ENCODE measurements at places on chromosomes 12 and 14. TPM values are rescaled to one million over a fixed set of nuclear protein-coding genes. Genes with fewer than 3 reads are reported as not detected.

Gene ATP2A2
- 234 TPM for total RNA-seq

Gene MAP3K9
- 11.2 TPM for total RNA-seq

Gene RND1
- total RNA-seq = 6.1 TPM

Gene HOXC9
- total RNA-seq = 6.3 TPM

Gene CPNE6
- total RNA-seq = not detected

Gene TMTC1
- 13.1 TPM for total RNA-seq

Gene CLEC4D
- total RNA-seq = not detected

Gene GLIPR1
- total RNA-seq = 0.36 TPM

Gene HPD
- 0.21 TPM for total RNA-seq

Gene ENDOU
- not detected for total RNA-seq

Gene SSPN
- 4.1 TPM for total RNA-seq

Gene TAS2R8
- total RNA-seq = not detected

All from neural crest cell (in vitro differentiated cells).